SK-N-DZ (cell line): ENCODE measurements at places on chromosomes 4 and X.

DNA sequence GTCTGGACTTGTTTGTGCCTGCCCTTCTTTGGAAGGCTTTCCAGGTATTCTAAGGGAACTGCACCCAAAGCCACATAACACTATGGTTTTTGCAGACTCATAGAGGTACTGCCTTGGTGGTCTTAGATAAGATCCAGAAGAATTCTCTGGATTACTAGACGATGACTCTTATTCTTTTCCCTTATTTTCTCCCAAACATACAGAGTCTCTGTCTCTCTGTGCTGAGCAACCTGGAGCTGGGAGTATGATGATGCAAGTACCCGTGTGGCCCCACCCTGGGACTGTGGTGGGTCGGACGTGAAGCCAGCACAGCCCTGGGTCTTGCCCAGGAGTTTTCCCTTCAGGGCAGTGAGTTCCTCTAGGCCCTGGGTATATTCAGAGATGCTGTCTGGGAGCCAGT, 1342.4 kb upstream of the TENM3 start:
- no peak for DNase-seq

DNA sequence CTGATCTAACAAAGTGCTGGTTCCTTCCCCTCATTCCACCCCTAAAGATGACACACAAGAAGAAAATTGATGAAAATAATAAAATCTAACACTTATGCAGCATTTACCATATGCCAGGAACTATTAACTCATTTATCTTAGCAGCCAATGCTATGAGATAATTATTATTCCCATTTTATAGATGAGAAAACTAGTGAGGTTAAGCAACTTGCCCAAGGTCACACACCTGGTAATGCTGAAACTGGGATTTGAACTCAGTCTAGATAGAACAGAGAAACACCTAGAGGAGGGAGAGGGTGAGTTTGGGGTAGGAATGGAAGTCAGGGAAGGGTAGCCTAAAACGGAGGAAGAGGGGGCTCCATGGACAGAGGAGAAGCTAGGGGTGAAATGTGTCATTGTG, 18.6 kb downstream of the RBMX start:
- no peak for DNase-seq

DNA sequence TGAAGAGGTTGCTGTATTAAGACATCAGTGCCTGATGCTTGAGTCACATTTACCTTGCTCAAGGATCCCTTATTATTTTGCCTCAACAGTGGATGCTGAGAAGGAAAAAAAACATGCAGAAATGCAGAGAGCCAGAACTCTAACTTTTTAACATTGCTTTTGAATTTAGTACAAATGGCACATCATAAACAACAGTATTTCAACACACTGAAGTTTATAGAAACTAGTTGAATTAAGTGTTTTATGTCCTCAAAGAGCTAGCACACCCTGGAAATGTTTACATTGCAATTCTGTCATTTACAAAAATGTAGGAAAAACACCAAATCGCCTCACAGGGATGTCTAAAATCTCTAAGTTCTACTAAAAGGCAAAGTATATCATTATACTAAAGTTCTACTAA, 69.5 kb upstream of the BLTP1 start:
- no peak for DNase-seq

DNA sequence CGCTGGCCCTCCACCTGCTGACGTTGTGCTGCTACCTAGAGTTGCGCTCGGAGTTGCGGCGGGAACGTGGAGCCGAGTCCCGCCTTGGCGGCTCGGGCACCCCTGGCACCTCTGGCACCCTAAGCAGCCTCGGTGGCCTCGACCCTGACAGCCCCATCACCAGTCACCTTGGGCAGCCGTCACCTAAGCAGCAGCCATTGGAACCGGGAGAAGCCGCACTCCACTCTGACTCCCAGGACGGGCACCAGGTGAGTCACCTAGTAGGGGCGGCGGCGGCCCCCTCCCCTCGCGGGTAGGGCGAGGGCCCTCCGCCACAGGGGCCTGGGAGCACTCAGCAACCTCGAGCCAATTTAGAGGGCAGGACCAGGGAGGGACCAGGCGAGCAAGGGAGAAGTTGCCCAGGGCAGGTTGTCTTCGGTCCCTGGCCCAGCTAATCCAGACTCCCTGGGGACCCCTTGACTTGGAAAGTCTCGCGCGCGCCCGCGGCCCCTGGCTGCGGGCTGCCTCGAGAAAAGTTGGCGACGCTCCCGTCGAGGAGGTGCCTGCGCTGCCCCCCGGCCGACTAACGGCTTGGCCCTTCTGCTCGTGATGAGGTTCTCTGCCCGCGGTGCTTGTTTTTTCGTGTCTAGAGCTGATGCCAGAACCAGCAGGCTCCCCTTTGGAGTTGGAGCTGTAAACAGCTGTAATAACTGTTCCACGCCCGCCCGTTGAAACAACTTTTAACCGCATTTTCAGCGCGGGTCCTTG, 717 bp downstream of the EDA start:
- DNase-seq: no peak

- peak; percentile 41 for DNase-seq
Observed at GRCh38 chr4:182179105-182179504, 64.1 kb upstream of the TENM3 start.

GRCh38 chr4:120070196-120070595, 3.5 kb upstream of the MAD2L1 start:
- no peak for DNase-seq

DNA sequence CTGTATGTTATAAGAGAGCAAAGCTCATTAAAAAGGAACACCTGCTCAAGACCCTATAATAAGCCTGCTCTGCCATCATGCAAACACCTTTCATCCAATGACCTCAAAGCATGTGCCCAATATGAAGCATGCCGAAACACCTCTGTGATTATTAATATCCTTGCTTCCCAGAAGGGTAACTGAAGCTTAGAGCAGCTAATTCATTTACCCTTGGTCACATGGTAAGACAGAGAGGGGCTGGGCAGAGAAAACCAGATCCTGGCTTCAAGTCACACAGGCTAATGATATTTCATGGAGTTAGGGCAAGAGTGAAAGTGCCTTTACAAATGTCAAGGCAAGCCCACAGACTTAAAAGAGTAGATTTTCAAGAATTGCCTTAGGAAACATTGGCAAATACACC, 5.6 kb downstream of the AMOT start:
- DNase-seq: peak; percentile 62

DNA sequence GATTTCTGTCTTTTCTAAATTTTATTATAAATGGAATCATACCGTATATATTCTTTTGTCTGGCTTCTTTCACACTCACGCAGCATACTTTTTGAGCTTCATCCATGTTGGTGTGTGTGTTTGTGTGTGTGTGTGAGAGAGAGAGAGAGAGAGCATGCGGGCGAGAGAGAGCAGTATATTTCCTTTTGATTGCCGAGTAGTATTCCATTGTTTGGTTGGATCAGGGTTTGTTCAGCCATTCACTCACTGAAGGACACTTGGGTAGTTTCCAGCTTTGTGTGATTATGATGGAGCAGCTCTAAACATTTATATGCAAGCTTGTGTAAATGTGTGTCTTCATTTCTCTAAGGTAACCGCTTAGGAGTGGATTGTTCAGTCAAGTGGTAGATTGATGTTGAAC, 3.1 kb upstream of the L1CAM start:
- no peak for DNase-seq

GRCh38 chr4:76235407-76235806, 16.1 kb upstream of the FAM47E start:
- no peak for DNase-seq

DNA sequence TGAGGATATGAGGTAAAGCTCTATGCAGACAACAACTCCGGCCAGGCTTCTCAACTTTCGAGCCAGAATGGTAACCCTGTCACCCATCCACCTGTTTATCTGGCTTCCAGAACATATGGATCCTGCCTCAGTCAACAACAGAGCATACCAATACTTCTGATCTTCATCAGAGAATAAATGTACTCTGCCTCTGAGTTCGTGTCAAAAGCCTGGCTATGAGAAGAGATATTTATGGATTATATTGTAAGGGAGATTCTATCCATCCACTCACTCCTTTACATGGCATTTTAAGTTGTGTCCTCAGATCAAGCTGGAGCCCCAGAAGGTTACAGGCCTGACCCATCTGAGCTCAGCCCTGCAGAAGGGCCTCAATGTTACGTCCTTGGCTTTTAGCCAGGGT, 9.8 kb upstream of the FOXO4 start:
- no peak for DNase-seq

DNA sequence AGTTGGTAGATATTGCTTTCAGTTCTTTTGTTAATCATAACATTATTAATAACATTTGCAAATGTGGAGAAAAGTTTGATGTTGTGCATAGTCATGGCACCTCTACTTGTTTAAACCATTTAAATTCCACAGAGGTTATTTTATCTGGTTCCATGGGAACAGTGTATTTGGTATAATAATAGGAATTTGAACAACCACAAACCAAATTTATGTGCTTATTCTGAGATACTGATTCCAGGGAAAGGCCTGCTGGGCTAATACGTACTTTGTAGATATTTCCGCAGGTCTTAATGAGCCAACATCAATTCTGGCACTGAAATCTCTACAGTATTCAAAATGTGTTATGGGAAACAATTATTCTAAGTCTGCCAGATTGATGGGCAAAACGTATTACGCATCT, 319.0 kb downstream of the DKK2 start:
- DNase-seq: no peak

DNA sequence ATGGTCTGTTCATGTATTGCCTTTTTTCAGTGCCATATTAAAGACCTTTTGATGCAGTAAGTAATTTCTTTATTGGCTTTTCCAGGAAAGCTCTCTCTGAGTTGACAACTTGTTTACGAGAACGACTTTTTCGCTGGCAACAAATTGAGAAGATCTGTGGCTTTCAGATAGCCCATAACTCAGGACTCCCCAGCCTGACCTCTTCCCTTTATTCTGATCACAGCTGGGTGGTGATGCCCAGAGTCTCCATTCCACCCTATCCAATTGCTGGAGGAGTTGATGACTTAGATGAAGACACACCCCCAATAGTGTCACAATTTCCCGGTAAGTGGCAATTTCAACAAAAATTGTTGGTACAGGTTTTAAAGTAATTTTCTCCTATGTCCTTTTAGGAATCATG, 148.0 kb downstream of the STIM2 start:
- DNase-seq: no peak

- no peak for DNase-seq
Observed at GRCh38 chrX:97210501-97210900, 326.8 kb downstream of the RPA4 start.

GRCh38 chrX:129782706-129783105, 3.0 kb downstream of the SASH3 start:
- no peak for DNase-seq

- DNase-seq: no peak
Observed at GRCh38 chr4:74152836-74153235, 5.1 kb upstream of the MTHFD2L start.

- no peak for DNase-seq
Observed at GRCh38 chr4:162847945-162848549, 318.6 kb downstream of the NAF1 start.
